Activated naive CD4-positive, alpha-beta T cell treated with anti-CD3 and anti-CD28 coated beads, Interleukin-2, amount 50 U/mL, for 72 hours (primary cell): ENCODE measurements at places on chromosomes 12 and 14. TPM values are rescaled to one million over a fixed set of nuclear protein-coding genes. Genes with fewer than 3 reads are reported as not detected.

- DNase-seq, result no peak
These were observed 83.8 kb upstream of the PLEKHG7 start for GRCh38 chr12:92619026-92619425.

DNA sequence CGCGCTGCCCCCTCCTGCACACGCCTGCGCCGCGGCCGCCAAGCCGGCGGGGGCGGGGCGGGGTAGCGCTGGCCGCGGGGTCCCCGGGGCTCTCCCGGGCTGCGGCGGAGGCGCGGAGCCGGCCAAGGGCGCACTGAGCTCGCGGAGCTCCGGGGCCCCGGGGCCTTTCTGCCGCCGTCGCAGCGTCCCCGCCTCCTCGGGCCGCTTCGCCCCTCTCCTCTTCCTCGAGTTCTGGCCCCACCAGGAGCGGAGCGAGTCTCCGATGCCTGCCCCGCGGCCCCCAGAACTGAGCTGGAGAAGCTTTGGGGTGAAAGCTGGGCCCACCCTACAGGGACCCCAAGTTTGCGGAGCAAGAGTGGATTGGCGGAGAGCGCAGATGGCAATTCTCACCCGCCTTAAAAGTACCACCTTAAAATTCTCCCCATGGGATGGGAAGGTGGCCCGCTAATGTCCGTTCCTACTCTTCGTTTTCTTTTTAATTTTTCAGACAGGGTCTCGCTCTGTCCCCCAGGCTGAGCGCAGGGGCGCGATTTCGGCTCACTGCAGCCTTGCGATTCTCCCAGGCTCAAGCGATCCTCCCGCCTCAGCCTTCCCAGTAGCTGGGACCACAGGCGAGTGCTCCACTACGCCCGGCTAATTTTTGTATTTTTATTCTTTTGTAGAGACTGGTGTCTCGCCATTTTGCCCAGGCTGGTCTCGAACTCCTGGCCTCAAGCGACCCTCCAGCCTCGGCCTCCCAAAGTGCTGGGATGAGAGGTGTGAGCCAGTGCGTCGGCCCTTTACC is 129.6 kb downstream of the NDUFA12 start:
- no peak for DNase-seq

DNA sequence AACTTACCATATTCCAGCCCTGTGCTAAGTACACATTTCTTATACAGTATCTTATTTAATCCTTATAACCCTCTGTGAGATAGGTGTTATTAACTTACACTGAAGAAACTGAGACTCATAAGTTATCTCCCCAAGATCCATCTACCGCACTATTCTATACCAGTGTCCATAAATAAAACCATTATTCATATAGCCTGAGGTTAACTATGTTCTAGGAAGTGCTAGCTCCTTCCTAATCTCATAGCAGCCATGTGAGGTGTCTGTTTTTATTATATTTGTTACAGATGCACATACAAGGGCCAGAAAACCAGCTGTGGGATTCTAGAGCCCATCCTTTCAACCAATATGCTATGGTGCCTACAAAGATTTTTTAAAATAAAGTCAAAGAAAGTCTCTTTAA is 100.3 kb upstream of the RAP1B start:
- DNase-seq, result no peak

DNA sequence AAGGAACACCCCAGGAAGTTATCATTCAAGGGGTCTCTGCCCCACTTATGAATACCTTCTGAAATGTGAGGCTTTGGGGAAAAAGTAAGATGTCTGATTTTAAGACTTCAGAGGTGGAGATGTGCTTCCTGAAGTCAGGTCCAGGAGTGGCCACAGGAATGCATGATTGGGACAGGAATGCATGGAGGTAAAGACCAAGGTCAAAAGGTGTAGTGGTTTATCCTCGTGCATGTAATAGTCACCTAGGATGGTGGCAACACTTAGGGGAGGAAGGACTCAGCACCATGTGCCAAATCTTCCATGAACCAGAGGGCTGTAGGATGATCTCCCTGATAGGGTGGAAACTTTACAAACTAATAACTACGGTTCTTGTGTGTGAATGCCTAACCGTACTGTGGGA is 217.3 kb downstream of the C12orf75 start:
- no peak for DNase-seq

- DNase-seq, result no peak
These were observed 38.4 kb upstream of the PPP2R5C start for GRCh38 chr14:101723061-101723595.

DNA sequence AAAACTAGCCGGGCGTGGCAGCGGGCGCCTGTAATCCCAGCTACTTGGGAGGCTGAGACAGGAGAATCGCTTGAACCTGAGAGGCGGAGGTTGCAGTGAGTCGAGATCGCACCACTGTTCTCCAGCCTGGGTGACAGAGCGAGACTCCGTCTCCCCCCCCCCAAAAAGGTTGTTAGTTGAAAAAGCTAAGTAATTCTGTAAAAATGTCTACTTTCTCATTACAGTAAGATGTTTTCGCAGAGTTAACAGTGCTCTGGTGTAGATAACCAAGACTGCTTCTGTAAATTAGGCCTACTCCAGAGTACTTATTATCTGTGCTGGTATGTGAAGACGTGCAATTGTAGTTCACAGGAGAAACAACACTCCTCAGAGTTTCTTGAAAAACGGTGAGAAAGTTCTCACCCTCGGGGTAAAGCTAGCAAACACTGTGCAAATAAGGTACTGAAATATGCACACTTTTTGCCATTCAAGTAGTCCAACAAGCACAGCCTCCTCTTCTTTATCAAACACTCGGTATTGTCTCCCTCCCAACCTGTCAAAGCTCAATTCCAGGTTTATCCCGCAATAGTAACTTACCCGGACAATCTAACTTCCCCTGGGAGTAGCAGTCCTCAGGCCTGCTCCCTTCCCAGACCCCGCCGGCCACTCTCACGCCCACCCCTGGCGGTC is 974 bp downstream of the BTBD7 start:
- no peak for DNase-seq

DNA sequence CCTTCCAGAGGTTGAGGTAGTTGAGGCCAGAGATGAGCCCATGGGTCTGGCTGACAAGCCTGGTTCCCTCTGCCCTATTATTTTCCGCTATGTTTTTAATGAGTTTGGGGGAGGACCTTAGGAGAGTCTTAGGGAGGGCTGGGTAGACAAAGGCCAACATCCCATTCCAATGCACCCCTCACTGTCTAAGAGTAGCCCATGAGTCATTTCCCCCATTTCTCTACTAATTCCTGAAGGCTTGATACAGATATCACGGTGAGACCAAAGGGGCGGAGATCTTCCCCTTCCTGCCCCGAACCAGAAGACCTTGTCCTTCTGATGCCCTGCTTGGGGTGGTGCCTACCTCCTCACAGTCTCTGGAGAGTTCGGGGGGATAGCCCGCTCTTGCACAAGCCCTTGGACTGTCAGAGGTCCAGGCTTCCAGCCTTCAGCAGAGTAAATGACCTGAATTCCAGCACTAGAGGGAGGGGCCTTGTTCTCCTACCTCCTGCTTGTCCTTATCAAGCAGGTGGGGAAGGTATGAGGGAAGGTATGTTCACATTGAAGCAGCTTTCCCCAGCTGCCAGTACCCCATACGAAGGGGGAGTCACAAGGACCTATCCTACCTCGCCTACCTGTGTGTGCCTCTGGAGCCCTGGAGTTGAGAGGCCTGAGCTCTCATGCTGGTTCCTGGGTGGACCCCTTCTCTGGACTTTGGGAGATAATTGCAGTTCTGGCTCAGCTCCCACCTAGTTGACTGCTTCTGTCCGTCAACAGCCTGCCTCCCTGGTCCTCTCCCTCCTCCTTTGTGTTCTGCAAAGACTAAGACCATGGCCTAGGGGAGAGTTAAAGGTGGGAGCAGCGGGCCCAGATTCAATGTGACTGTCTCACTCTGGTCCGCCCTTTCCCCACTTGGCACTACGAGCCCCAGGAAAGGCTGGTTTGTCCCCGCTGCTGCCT is 3.7 kb downstream of the PSMB11 start:
- DNase-seq, result no peak

The SCN8A gene
- 0.84 TPM for total RNA-seq

The FOXM1 gene
- 105 TPM for total RNA-seq

- DNase-seq, result no peak
These were observed 16.1 kb downstream of the ISCA2 start for GRCh38 chr14:74509587-74510222.

DNA sequence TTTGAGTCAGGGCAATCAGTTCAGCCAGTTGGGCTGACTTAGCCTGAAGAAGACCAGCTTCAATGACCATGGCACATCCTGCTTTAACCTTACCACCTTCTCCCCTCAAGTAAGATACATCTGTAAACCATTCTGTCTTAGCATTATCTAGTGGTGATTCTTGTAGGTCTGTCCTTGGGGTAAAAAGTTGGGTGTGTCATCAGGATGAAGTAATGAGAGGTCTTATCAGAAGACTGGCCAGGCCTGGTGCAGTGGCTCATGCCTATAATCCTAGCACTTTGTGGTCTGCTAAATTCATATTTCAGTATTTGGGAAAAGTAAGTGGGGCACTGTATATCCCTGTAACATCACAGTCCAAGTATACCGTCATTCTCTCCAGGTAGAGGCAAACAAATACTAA is 19.1 kb downstream of the SINHCAF start:
- DNase-seq, result no peak

DNA sequence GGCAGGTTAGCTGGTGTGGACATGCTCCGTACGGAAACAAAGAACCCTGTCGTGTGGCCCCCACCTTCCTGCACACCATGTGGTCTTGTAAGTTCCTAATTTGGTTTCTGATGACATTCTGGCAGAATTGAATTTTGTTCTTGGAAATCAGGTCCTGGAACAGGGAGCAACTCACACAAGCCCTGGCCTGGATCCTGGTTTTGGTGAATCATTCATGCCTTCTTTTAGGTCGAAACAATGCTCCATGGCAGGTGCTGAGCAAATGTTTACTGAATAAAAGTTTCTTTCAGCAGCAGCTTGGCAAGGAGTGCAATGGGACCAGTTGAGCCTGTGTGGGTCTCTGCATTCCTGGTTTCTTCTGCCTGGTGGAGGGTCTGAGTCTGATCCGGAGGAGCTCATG is 978.4 kb downstream of the BCL11B start:
- no peak for DNase-seq

DNA sequence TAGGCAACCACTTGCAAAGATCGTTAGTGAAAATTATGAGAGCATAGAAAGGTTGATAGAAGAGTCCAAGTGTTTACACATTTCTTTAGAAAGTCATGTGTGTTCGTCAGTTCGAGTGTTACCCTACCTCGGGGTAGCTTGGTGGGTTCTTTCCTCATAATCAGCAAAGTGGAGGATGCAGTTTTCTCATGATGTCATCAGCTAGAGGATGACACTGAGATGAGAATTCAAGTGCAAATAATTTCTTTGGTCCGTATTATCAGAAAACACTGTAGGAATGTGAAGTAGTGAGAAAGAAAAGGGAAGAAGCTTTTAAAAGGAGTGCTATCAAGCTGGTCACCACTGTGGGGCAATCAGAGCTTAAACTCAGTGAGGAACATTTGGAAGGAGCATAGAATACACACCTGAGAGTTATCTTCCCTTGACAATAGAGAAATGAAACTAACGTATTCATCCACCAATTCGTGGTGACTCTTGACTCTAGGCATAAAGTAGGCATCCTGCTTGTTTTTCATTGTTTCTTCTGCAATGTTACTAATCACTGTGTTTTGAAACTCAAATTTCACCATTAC is 1340.9 kb upstream of the TMEM132C start:
- DNase-seq, result no peak

The FAIM2 gene
- 0.78 TPM for total RNA-seq

The HNF1A gene
- total RNA-seq, result not detected

- no peak for DNase-seq
These were observed 34.3 kb downstream of the FGD6 start for GRCh38 chr12:95182868-95183415.

The TCTN2 gene
- total RNA-seq, result 6.6 TPM

The C12orf54 gene
- total RNA-seq, result not detected

DNA sequence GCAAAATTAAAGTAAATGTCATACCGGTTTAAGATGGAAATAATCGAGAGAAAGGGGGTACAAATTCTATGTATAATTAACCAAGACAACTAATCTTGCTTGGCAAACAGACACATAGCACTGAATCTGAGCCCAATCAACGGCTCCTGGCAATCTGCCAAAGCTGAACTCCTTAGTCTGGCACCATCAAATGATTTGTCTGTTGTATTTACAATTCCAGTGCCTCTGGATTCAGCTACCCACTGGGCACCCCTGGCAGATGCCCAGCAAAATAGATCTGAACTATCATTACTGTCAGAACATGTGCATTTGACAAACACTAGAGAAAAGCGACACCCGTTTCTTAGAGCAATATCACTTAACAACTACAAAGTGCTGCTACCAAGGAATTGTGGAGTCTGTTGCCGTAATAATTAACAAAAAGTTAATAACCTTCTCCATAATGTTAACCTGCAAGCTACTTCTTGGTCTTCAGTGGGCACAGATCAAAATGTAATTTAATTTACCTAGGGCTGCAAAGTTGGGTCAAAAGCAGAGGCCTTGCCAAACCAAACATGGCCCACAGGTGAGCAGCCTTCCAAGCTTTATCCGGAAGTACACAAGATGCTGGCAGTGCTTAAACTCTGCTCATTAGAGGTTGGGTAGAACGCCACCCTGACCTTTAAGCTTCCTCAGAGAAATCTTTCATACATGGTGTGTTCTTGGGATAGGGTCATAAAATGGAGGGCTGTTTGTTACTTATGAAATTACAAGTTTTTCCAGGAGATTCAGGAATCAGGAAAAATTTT is 7.6 kb downstream of the EGLN3 start:
- DNase-seq, result no peak

- no peak for DNase-seq
These were observed 258.5 kb downstream of the NOVA1 start for GRCh38 chr14:26339381-26339780.
